HFFc6 (cell line): ENCODE measurements at places on chromosomes 1 and 21.

DNA sequence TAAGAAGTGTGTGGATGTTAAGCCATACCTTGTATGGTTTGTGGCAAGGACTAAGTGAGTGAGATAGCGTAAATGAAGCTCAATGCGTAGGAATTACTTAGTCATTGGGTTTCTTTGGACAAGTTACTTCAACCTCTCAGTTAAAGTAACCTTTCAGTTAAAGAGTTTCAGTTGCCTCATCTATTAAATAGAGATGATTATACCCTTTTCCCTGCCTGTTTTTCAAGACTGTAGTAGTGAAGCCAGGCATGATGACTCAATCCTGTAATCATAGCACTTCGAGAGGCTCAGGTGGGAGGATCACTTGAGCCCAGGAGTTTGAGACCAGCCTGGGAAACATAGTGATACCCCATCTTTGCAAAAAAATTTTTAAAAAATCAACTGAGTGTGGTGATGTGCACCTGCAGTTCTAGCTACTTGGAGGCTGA lies 6.3 kb downstream of the ZMPSTE24 start:
- no peak for DNase-seq
- peaks cover 49% of the 10 kb centered on the region for H3K4me1 ChIP-seq
- no peak overlapping the region for H3K4me3 ChIP-seq
- no peaks in the 10 kb centered on the region for H3K27me3 ChIP-seq
- no peak overlapping the region for H3K27ac ChIP-seq
- peaks cover 27% of the 10 kb centered on the region for H3K36me3 ChIP-seq

- H3K36me3 ChIP-seq, result no peaks in the 10 kb centered on the region
- peaks cover 3% of the 10 kb centered on the region; the same call in 1 of the 2 replicates for H3K27me3 ChIP-seq
- peaks cover 9% of the 10 kb centered on the region for H3K4me1 ChIP-seq
Measured at GRCh38 chr1:14914351-14914988, 239.1 kb upstream of the TMEM51 start.

- peaks cover 4% of the 10 kb centered on the region; the same call in 1 of the 2 replicates for H3K27me3 ChIP-seq
- H3K36me3 ChIP-seq, result no peaks in the 10 kb centered on the region
- H3K27ac ChIP-seq, result no peak overlapping the region
- DNase-seq, result no peak
- no peak overlapping the region for H3K4me3 ChIP-seq
Measured at GRCh38 chr1:66770694-66771093, 18.4 kb downstream of the DYNLT5 start.

DNA sequence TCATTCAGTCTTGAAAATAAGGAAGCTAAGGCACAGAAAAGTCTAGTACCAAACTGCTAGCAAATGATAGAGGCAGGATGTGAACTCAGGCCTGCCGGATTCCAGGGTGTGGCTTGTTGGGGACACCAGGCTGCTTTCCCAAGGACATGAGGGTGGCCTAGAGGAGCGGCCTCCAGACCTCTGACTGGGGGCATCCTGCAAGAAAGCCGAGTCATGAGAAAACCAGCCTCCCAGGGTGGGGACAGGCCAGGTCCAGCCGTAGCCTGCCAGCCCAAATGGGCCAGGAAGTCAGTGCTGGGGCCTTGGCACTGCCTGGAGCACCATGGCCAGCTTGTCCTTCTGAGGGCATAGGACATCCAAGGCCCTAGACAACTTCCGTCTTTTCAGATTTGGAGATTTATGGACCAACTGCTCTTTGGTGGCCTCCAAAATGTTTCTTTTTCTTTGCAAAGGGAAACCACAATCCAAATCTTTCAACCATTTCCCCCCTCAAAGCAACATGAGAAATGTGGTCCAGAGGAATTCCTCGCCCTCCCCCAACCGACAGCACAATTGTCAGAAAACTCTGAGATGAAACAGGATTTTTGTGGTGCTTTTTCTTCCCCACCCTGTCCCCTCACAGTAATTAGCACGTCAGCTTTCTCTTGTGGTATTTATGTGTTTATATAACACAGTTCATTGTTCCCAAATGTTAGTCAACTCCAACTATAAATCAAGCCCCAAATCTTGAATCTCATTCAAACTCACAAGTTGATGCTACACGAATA lies 212.3 kb downstream of the KAZN start:
- no peak overlapping the region for H3K27ac ChIP-seq
- no peak overlapping the region for H3K4me3 ChIP-seq
- no peaks in the 10 kb centered on the region for H3K27me3 ChIP-seq
- H3K36me3 ChIP-seq, result no peaks in the 10 kb centered on the region; the same call in 1 of the 2 replicates
- no peak for DNase-seq
- H3K4me1 ChIP-seq, result no peaks in the 10 kb centered on the region
